Osteocyte (in vitro differentiated cells): ENCODE measurements at places on chromosomes 12 and 14. TPM values are rescaled to one million over a fixed set of nuclear protein-coding genes. Genes with fewer than 3 reads are reported as not detected.

GRCh38 chr14:91454580-91454979, 37.0 kb upstream of the CCDC88C start:
- H3K36me3 ChIP-seq, result peaks cover 36% of the 10 kb centered on the region
- H3K27me3 ChIP-seq, result no peaks in the 10 kb centered on the region
- no peak overlapping the region for H3K4me3 ChIP-seq
- no peaks in the 10 kb centered on the region for H3K4me1 ChIP-seq
- no peak for DNase-seq

- no peak for DNase-seq
- H3K36me3 ChIP-seq, result no peaks in the 10 kb centered on the region
- H3K27me3 ChIP-seq, result peaks cover 30% of the 10 kb centered on the region
- H3K4me3 ChIP-seq, result no peak overlapping the region
Measured at GRCh38 chr12:103705927-103706326, 118.9 kb downstream of the STAB2 start.

KRT3 gene
- not detected in 2 replicates for total RNA-seq

LRRIQ1 gene
- not detected in 2 replicates for total RNA-seq

DNA sequence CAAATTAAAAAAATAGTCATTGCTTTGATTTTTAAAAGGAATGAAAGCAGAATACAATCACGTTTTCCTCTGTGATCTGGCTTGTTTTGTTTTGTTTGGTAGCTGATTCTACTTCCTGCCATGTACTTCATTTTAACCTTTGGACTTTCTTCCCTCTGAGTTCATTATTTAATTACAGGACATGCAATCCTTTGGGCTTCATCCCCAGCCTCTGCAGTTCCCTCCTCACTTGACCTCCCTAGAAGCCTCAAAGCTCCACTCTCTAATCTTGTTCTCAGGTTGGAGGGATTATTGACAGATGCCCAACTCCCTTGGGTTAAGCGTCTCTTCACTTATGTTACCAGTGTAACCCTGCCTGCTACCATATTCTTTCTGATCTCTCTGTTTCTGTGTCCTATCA, 967.9 kb upstream of the SEL1L start:
- H3K36me3 ChIP-seq, result no peaks in the 10 kb centered on the region
- H3K4me3 ChIP-seq, result no peak overlapping the region
- no peak for DNase-seq
- H3K27ac ChIP-seq, result no peak overlapping the region
- no peaks in the 10 kb centered on the region for H3K27me3 ChIP-seq

KRT83 gene
- total RNA-seq, result not detected in 2 replicates

DNA sequence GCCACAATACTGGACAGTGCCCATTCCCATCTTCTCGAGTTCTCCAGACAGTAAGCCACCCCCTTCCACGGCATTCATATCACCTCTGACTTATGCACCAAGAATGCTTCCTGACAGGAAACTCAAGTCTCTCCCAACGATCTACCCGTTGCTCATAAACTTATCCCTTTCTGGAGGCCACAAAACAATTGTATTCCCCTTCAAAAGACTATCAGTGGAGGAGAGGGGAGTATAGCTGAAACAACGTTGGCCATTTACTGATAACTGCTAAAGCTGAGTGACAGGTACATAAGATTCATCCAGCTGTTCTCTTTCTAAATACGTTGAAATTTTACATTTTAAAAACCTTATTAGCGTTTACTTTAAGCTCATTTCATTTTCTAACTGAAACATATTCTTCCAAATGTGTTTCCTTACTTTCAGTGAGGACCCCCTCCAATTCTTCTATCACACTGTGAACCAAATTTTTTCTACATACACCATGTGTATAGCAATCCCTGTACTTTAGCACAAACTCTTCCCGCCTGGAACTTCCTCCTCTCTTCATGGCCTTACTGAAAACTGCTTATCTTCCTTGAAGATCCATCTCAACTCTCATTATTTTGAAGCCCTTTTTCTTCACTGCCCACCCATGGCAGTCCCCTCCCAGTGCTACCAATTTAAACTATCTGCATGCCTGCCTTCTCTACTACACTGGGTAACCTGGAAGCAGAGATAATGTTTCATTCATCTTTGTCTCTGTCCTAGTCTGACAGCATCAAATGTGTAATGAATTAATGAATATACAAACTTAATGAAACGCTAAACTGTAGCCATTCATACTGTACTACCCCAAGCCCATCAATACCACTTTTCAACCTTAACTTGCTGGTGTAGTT, 28.8 kb downstream of the ATXN2 start:
- H3K27ac ChIP-seq, result peak overlapping the region; percentile 53
- H3K4me3 ChIP-seq, result no peak overlapping the region
- no peaks in the 10 kb centered on the region for H3K27me3 ChIP-seq
- H3K4me1 ChIP-seq, result peaks cover 46% of the 10 kb centered on the region
- DNase-seq, result no peak

GRCh38 chr14:81591266-81591665, 57.6 kb upstream of the SEL1L start:
- no peaks in the 10 kb centered on the region for H3K36me3 ChIP-seq
- no peak for DNase-seq
- no peaks in the 10 kb centered on the region for H3K27me3 ChIP-seq
